ENCODE measurements at places on chromosomes 5 and 9.

DNA sequence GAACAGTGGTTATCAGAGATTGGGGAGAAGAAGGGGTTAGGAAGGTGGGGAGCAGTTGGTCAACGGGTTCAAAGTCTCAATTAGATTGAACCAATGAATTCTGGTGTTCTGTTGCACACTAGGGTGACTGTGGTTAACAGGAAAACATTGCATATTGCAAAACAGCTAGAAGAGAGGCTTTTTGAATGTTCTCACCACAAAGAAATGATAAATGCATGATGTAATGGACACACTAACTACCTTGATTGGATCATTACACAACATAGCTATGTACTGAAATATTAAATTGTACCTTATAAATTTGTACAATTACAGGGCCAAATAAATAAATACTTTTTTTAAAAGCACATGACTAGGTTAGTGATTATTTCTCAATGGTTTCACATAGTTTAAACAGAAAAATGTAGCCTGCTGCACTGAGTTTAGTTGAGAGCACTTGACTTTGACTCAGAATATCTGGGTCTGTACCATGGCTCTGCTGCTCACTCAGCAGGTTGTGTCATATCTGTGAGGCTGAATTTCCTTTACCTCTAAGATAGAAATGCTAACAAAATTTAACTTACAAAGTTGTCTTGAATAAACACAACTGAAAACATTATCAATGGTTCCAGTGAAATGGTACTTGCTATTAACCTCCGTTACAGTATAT, 30.4 kb downstream of the NUDT12 start:
- ATAC-seq: no peak

GRCh38 chr9:79555474-79556089, 16.2 kb upstream of the TLE4 start:
- ATAC-seq: no peak

GRCh38 chr5:73985145-73985544, 359.1 kb downstream of the ARHGEF28 start:
- ATAC-seq: no peak

- ATAC-seq: no peak
These were observed 104.9 kb upstream of the PTPN3 start for GRCh38 chr9:109602987-109603386.

Measured in activated CD4-positive, CD25-positive, alpha-beta regulatory T cell treated with anti-CD3 and anti-CD28 coated beads, Interleukin-2, amount 50 U/mL, for 24 hours (primary cell).